ENCODE measurements at places on chromosomes 16 and 17. TPM values are rescaled to one million over a fixed set of nuclear protein-coding genes. Genes with fewer than 3 reads are reported as not detected.

CLEC19A gene
- total RNA-seq, result not detected

NPTX1 gene
- total RNA-seq, result 54.8 TPM

- H3K4me3 ChIP-seq, result peak overlapping the region; percentile 79
- H3K27ac ChIP-seq, result peak overlapping the region; percentile 82
- H3K36me3 ChIP-seq, result no peaks in the 10 kb centered on the region
Observed at GRCh38 chr17:2710803-2711607, 559 bp downstream of the CLUH start.

- no peak overlapping the region for H3K27ac ChIP-seq
- H3K4me1 ChIP-seq, result peaks cover 1% of the 10 kb centered on the region
- H3K36me3 ChIP-seq, result no peaks in the 10 kb centered on the region
Observed at GRCh38 chr17:41682631-41683030, 6.1 kb upstream of the EIF1 start.

DNA sequence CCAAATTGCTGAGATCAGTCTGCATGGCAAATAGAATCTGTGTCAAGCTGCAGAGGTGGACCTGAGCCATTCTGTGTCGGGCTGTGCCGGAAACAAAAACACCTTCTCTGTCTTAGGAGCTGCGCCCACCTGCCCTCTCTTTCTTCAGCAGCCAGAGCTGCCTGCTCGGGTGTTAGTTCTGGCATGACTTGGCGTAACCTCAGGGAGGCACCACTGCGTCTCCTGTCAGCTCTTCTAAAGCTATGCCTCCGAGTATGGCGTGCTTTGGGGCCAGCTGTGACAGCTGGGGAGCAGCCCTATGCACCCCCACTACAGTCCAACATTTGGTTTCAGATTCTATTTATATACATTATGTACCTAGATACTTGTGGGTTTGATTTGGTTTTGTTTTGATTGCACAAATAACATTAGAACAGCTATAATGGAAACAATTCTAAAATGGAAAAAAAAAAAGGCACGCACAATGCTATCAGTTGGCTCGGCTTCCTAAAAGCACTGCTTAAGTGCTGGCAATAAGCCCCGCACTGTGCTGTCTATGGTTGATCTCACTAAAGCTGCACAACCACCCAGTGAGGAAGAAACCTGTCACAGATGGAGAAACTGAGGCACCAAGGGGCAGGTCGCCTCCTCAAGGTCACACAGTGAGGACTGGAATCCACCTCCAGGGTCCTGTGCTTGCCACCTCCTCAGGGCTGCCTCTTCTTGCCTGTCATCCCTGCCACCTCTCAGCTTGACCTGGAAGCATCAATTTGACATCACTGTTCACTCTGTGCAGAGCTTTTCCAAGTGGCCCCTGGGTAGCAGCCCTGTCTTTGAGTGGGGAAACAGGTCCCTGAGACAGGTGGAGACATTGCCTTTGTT lies 18.7 kb upstream of the ADGRG1 start:
- H3K4me1 ChIP-seq, result no peaks in the 10 kb centered on the region
- H3K36me3 ChIP-seq, result no peaks in the 10 kb centered on the region
- H3K4me3 ChIP-seq, result no peak overlapping the region
- DNase-seq, result peak; percentile 42
- no peak overlapping the region for H3K27ac ChIP-seq

DNA sequence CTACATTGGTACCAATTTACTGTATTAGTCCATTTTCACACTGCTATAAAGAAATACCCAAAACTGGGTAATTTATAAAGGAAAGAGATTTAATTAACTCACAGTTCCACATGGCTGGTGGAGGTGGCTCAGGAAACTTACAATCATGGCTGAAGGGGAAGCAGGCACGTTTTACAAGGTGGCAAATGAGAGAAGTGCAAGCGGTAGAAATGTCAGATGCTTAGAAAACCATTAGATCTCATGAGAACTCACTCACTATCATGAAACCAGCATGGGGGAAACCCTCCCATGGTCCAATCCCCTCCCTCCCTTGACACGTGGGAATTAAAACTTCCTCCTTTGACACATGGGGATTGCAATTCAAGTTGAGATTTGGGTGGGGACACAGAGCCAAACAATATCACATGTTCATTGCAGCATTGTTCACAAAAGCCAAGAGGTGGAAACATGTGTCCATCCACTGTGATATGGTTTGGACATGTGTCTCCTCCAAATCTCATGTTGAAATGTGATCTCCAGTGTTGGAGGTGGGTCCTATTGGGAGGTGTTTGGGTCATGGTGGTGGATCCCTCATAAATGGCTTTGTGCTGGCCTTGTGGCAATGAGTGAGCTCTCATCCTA lies 3.1 kb upstream of the SPACA3 start:
- no peak overlapping the region for H3K4me3 ChIP-seq
- no peaks in the 10 kb centered on the region for H3K4me1 ChIP-seq
- no peak for DNase-seq
- H3K36me3 ChIP-seq, result no peaks in the 10 kb centered on the region
- H3K27ac ChIP-seq, result no peak overlapping the region

DNA sequence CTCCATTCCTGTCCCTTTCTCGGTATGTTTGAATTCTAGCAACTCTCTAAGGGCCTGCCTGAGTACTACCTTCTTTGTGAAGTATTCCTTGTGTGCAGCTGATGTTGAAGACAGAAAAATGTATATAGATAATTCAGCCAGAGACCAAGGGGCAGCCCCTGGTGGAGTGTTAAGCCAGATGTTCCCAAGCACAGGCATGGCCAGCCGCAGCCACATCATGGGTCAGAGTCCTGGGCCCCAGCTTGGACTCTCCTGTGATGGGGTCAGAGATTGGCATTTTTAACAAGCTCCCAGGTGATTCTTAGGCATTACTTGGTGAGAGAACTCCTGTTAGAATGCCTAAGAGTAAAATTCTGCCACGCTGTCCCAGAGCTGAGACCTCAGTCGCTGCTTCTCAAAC lies 100.8 kb downstream of the IRF8 start:
- H3K4me3 ChIP-seq, result no peak overlapping the region
- DNase-seq, result peak; percentile 55
- no peaks in the 10 kb centered on the region for H3K27me3 ChIP-seq
- no peak overlapping the region for H3K27ac ChIP-seq

TP53TG3B gene
- not detected for total RNA-seq

DNA sequence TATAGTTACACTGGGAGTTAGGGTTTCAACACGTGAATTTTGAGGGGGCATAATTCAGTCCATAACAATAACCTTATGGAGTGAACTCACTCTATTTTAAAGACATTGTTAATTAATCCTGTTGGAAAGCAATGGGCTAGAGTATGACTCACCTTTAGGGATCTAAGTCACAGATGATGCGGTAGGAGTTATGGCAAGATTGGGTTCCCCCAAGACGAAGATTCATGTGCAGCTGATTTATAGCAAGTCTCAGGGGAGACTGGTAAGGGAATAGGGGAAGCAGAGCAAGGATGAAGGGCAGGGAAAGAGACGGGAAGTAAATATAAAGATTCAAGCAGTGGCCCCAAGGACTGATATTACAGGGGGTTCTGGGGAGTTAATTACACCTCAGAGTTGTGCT lies 159.6 kb upstream of the DNAH9 start:
- H3K4me1 ChIP-seq, result no peaks in the 10 kb centered on the region
- H3K4me3 ChIP-seq, result no peak overlapping the region
- H3K27ac ChIP-seq, result no peak overlapping the region
- no peaks in the 10 kb centered on the region for H3K27me3 ChIP-seq

QRICH2 gene
- 2.0 TPM for total RNA-seq

DNA sequence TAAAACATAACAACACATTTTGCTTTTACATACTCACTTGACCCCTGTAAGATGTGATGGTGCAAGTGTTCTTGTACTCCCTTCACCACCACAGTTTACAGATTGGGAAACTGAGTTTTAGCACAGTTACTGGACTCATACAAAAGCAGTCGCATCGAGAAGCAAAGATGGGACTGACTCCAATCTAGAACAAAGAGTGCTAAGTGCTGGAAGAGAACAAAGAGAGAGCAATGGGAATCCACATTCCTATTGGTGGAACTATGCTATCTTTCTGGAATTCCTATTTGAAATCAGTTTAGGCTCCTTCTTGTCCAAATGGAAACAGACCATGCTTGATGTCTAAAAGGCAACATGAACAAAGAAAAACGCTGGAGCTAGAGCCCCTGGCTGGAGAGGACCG lies 9.1 kb downstream of the TOM1L2 start:
- no peak overlapping the region for H3K4me3 ChIP-seq
- no peaks in the 10 kb centered on the region for H3K4me1 ChIP-seq
- H3K27me3 ChIP-seq, result no peaks in the 10 kb centered on the region
- H3K27ac ChIP-seq, result no peak overlapping the region
- no peaks in the 10 kb centered on the region for H3K36me3 ChIP-seq
- DNase-seq, result no peak
